ENCODE measurements at places on chromosomes 11 and 22.

GRCh38 chr11:62540804-62541701 lies 5.6 kb downstream of the AHNAK start:
- DNase-seq = no peak

- no peak for DNase-seq
These were observed 251.3 kb downstream of the SBF2 start for GRCh38 chr11:10042699-10043098.

DNA sequence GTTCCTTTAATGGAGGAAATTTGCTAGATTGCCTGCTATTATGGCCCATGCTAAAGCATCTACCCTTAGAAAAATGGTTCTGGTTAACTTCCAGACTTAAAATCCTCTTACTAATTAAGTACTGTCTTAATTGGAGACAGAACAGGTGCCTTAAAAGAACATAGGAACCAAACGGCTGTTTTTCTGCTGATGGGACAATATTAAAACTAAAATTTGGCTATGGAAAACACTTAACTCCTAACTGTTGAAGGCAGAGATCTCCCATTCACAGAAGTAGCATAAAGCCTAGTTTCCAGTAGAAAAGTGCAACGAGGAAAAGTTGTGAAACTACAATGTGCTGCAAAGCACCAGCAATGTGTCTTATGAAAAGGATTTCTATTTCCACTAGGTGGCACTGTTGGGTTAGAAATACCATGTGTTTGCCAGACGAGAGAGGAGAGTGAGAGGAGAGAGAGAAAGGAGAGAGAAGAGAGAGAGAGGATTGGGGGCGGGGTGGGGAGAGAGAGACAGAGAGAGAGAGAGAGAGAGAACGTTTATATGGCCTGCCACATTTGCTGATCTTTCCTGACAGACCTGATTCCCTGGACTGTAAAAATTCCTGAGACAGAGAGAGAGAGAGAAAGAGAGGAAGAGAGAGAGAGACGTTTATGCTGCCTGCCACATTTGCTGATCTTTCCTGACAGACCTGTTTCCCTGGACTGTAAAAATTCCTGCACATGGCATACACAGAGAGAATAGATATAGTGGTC lies 51.5 kb downstream of the FAM181B start:
- DNase-seq = no peak

DNA sequence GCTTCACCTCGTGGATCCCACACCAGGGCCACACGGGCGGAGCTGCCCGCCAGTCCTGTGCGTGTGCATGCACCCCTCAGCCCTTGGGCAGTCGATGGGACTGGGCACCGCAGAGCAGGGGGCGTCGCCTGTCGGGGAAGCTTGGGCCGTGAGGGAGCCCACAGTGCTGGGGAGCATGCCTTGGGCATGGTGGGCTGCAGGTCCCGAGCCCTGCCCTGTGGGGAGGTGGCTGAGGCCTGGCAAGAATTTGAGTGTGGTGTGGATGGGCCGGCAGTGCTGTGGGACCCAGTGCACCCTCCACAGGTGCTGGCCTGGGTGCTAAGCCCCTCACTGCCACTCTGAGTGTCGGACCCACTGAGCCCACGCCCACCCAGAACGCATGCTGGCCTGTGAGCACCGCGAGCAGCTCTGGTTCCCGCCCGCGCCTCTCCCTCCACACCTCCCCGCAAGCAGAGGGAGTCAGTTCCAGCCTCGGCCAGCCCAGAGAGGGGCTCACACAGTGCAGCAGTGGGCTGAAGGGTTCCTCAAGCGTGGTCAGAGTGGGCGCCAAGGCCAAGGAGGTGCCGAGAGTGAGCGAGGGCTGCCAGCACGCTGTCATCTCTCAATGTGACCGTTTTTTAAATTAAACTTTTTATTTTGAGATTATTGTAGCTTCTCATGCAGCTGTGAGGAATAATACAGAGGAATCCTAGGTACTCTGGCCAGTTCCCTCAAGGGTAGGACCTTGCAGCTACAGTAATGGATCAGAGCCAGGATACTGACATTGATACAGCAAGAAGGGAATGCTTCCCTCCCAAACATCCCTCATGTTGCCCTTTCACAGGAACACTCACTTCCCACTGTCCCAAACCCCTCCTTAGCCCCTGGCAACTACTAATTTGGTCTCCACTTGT lies 127.7 kb downstream of the CRYBB2 start:
- no peak for DNase-seq

DNA sequence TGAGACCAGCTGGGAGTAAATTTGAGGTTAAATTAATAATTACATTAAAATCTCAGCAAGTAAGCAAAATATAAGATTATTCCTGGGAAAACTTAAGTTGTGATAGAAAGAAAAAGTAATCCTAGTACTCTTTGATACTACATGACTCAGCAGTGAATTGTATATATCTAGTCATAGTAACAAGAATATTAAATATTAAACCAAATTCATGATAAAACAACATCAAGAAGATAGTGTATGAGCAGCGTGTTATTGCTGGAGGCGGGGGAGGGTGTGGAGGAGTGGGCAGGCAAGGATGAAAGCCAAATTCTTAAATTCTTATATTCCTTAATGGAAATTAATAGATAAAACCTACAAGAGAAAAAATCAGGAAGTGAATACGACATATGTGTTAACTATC lies 95.2 kb downstream of the WT1 start:
- no peak for DNase-seq

- DNase-seq = no peak
These were observed 203.1 kb upstream of the BLID start for GRCh38 chr11:122319085-122319484.

DNA sequence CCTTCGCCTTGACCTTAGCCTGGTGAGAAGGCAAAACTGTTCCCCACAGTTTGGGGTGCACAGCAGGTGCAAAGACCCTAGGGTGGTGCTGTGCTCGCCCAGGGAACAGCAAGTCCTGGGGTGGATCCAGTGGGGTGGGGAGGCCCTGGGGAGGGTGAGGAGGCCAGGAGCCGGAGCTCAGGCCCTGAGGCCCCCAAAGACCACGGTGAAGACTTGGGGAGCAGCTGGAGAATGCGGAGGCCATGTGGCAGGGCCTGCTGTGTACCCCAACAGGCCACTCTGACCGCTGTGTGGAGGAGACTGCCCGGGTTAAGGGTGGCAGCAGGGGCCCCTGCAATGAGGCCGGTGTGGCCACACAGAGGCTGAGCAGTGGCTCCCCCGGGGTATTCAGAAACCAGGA lies 101.1 kb upstream of the RTL6 start:
- no peak for DNase-seq

GRCh38 chr11:76626921-76627401 lies 43.6 kb downstream of the LRRC32 start:
- peak; percentile 17 for DNase-seq
